ENCODE measurements at places on chromosomes 2 and 18.

DNA sequence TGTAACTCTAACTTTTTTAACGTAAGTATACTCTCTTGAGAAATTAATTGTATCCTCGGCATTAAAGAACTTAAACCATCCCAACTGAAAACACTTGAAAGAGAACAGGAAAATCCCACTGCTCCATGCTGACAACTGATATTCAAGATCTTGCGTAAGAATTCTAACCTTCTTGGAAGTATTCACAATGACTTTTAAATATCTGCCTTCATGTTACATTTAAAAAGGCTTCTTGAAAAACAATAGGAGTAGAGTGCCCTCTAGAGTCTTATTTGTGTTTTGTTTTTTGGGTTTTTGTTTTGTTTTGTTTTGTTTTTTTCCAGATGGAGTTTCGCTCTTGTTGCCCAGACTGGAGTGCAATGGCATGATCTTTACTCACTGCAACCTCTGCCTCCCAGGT lies 65.4 kb upstream of the DNAJC10 start:
- DNase-seq: peak; percentile 46

GRCh38 chr2:234496055-234496834 lies 636 bp downstream of the ARL4C start:
- DNase-seq: peak; percentile 71

DNA sequence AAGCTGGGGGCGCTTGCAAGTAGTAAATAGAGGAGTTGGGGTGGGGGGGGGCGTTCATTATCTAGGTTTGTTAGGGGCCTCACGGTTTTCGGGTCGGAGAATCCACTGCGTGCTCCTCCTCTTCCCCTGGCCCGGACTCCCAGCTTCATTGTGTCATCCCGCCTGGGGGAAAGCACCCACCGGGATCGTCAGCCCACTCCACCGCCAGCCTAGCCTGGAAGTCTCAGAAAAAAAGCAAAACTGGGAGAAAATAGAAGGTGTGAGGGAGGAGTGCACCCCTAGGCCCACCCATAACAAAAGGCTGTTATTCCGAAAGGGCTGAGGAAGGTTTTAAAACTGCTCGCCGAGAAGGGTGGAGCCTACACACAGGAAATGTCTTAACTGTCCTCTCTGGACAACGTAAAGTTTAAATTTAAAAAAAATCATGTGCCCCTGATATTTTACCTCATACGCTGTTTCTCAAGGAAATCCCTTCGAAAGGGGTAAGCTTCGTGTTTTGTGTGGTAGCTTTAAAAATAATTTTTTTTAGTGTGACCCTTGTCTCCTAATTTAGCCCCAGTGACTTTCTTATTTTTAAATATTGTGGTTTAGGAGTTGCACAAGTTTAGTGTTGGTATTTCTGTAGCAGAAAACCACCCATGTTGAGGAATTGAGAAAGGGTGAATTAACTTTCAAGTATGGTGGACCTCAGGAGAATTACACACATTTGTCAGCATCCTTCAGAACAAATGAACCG lies 104.2 kb downstream of the SPTBN1 start:
- peak; percentile 41 for DNase-seq

GRCh38 chr2:233021771-233022170 lies 8.7 kb upstream of the NGEF start:
- DNase-seq: no peak

DNA sequence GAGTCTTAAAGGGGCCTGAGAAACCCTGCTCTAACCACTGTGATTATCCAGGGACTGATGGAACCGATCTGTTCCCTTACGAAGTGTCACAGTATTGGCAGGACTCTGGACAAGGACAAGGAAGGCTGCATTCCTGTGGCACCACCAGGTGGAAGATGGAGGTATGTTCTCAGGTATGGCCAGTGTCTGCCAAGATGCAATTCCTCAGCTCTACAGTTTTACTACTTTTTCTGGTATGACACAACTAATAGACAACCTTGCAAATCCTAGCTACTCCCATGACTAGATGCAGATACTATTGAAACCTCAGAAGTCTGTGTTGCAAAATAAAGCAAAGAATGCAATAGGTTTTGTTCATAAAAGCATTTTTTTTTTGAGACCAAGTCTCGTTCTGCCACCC lies 14.6 kb downstream of the RAB31 start:
- peak; percentile 78 for DNase-seq

DNA sequence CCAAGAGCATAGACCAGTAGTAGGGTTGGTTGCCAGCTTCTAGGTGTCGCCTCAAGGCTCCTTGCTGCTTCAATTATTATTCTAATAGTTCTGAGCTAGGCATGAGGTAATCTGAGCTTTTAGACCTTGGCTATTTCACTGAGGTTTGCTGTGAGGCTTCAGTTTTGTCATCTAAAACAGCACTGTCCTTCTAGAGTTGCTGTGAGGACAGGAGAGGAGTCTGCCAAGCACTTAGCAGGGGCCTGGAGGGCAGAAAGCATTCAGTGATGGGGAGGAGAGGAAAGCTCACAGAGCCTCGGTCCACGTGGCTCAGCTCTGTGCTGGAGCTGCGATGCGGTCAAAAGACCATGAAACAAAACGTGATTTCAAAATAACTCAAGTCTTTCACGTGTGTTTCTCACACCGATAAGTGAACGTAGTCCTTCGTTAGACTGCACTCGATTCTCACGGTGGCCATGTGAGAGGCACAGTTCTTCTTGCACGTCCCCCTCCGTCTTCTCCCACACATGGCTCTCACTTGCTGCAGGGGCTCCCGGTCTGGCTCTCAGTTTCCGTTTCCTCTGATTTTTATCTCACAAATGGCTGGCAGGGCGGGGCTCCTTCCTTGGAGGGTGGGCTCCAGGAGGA lies 113.7 kb downstream of the B3GNT2 start:
- DNase-seq: no peak

DNA sequence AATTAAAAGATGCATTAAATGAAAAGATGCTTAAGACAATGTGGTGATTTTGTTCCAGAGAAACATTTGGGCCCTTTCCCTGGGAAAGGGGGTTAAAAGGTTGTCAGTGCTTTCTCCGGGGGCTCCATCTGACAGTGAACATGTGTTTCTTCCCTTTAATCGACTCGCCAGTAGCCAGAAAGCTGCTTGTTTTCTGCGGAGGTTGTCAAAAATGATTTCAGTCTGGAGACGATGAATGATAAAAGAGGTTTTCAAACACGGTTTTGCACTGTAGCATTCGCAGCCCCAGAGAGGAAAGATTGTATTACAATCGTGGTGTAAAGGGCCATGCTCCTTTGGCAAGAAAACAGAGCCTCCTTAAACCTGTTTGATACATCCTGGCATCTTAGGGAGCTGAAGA lies 111.5 kb upstream of the MEIS1 start:
- DNase-seq: no peak
